ENCODE measurements at places on chromosomes 6 and 20.

- DNase-seq = no peak
These were observed 30.5 kb downstream of the FAM8A1 start for GRCh38 chr6:17630511-17631073.

GRCh38 chr6:118252474-118252873 is 295.6 kb upstream of the PLN start:
- DNase-seq = no peak

- DNase-seq = no peak
These were observed 51.9 kb downstream of the GCLC start for GRCh38 chr6:53492860-53493634.

- no peak for DNase-seq
These were observed 59.6 kb upstream of the LAMP5 start for GRCh38 chr20:9454791-9455190.

DNA sequence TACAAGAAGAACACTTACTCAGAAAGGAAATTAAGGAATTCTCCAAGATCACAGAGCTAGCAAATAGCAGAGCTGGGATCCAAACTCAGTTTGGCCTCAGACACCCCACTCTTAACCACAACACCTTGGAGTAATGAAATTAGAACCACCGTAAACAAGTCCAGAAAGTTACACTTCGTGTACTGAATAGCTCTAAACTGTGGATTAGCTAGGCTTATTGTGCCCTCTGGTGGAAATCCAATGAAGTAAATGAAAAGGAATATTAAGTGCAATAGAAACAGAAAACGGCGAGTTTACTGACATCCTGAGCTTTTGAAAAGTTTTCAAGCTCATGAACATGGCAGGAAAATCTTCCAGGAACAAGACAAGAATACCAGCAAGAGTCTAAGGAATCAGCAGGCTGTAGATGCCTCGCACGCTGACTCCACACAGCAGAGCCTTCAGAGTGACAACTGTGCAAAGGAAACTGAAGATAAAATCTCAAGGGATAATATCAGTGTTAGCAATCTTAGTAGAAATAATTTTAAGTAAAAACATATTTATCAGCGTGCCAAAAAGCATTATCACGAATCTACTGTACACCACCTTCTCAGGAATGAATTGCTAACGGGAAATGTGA is 34.6 kb downstream of the FBXO5 start:
- DNase-seq = no peak

GRCh38 chr20:3296261-3297078 is 57.5 kb upstream of the SLC4A11 start:
- no peak for DNase-seq

DNA sequence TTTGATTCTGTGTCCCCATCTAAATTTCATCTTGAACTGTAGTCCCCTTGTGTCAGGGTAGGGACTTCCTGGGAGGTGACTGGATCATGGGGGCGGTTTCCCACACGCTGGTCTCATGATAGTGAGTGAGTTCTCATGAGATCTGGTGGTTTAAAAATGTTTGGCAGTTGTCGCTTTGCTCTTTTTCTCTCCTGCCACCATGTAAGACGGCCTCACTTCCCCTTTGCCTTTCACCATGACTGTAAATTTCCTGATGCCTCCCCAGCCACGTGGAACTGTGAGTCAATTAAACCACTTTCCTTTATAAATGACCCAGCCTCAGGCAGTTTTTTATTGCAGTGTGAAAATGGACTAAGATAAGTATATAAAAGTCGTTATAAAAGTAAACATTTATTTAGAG is 80.5 kb upstream of the SGK1 start:
- DNase-seq = no peak

GRCh38 chr6:113065611-113066010 is 718.5 kb downstream of the RFPL4B start:
- no peak for DNase-seq

DNA sequence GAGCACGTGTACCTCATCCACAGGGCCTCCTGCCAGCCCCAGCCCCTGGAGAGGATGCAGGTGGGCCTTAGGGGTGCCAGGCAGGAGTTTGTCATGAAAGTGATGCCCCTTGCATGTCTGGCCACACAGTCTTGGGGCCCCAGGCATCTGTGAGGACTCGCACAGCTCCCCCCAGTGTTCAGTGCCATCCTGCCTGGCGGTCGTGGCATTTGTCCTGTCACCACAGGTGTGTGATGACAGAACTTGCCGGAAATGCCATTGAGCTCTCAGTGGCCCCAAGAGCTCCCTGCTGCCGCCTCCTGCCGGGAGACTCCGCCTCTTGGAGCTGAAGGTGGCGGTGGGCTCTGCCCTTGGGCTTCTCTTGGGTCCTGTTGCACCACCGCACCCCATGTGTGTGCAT is 30.6 kb upstream of the ADRM1 start:
- DNase-seq = no peak

DNA sequence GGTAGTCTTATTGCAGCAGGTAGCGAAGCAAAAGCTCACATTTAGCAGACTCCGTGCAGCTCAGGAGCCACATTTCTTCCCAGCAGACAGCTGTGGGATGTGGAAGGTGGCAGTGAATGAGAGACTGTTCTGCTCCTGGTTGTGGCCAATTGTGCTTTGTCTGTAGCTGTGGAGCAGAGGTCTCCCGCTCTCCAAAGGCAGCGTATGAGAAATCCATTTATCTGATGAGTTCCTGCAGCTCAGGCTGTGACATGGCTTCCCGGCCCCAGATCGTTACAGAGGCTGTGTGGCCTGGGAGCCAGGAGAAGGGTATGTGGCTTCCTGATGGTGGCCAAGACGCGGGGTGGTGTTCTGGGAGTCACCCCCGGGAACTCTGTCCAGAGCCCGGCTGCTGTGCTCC is 64.5 kb upstream of the KIF16B start:
- DNase-seq = no peak

GRCh38 chr6:42084889-42085288 is 34.6 kb downstream of the TAF8 start:
- DNase-seq = no peak

All from stimulated activated CD4-positive, alpha-beta T cell treated with anti-CD3 and anti-CD28 coated beads, Interleukin-1b, Interleukin-23, amount 100 ng/mL, for 1 hour (primary cell).